Iris pigment epithelial cell (primary cell): ENCODE measurements at places on chromosomes 11 and 22.

DNA sequence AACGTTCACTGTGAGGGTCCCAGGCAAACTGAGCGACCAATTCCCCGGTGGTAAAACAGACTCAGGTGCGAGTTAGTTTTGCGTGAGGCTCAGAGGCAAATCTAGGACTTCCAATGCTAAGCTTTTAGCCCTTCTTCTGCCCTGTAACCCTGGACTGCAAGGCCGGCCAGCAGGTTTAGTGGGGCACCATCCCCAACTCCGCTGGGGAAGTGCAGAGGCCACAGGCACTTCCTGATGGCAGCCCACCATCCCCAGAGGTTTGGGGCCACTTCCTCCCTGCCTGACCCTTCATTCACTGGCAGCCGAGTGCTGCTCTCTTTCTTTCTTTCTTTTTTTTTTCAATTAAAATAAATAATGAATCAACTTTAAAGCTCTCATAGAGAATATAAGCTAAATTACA lies 124.6 kb upstream of the B3GAT1 start:
- no peak for DNase-seq

DNA sequence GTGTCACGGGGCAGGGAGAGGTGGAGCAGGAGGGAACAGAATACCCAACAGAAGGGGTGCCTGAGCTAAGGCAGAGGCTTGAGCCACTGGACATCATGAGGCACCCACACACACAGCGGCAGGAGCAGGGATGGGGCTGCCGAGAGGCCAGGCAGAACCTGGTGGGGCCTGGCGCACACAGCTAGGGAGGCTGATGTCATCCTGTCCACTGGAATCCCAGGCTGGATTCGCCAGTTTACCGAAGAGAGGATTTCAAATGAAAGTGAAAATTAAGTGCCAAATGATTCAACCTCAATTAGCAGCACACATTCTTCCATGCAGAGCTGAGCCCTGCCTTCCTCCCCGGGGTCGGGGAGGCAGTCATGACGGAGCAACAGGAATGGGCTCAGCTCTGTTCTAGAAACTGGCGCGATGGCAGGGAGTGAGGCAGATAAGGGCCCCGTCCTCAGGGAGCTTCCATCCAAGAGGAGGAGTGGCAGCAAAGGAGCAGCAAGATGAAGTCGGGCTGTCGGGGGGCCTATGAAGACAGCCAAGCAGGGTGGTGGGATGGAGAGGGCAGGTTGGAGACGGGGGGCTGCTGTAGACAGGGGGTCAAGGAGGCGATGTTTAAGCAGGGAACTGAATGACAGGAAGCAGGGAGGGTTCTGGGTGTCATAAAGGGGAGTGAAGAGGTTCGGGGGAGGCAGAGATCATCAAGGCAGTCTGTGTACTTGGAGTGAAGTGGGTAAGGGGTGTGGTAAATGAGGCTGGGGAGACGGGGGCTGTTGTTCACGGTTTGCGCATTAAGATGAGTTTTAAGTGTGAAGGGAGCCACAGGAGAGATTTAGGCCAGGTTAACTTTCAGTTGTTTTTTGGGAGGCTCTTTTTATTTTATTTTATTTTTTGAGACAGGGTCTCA lies 6.4 kb downstream of the RAC2 start:
- DNase-seq: peak; percentile 20

GRCh38 chr22:19713245-19713644 lies 1.1 kb upstream of the SEPTIN5 start:
- no peak for DNase-seq

DNA sequence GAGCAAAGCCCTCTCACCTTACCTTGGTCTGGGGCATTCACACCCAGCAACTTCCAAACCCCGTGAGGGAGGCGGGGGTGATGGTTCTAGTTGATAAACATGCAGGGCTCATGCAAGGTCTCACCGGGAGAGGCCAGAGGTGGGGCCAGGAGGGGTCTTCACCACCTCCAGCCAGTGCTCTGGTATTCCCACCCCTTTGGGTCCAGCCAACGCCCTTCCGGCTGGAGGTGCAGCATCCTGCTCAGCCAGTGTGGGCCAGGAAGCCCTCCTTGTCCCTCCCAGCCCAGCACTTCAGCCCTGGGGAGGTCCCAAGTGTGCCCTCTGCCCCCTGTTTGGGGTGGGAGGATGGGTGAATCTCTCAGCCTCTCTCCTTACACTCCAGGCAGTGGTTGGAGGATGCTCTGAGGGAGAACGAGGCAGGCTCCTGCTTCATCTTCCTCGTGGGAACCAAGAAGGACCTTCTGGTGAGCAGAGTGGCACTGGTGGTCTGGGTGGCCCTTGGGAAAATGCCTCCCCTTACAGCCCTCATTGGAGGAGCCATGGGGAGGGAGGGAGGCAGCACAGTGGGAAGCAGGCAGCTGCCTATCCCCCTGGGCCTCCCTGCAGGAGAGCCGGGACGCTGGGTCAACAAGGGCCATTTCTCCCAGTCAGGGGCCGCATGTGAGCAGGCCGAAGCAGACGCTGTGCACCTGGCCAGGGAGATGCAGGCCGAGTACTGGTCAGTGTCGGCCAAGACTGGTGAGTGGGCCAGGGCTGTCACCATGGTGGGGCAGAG lies 13.4 kb downstream of the RAB36 start:
- DNase-seq: no peak

DNA sequence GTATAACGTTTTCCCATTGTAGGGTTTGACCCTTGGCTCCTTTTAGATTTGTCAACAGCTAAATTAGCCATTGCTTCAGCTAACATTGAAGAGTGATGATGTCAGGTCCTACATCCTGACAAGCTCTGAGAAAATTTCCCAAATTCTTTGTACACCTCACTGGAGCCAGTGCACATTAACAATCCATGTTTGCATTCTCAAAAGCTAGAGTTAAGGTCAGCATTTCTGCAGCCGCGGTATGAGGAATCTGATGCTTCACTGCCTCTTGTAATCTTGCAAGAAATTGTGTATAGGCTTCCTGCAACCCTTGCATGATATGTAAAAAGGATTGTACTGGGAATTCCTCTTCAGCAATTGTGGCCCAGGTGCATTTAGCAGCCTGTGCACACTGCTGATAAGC lies 33.1 kb upstream of the NCAM1 start:
- peak; percentile 20 for DNase-seq

GRCh38 chr22:42909363-42910058 lies 52.4 kb upstream of the ARFGAP3 start:
- DNase-seq: no peak

DNA sequence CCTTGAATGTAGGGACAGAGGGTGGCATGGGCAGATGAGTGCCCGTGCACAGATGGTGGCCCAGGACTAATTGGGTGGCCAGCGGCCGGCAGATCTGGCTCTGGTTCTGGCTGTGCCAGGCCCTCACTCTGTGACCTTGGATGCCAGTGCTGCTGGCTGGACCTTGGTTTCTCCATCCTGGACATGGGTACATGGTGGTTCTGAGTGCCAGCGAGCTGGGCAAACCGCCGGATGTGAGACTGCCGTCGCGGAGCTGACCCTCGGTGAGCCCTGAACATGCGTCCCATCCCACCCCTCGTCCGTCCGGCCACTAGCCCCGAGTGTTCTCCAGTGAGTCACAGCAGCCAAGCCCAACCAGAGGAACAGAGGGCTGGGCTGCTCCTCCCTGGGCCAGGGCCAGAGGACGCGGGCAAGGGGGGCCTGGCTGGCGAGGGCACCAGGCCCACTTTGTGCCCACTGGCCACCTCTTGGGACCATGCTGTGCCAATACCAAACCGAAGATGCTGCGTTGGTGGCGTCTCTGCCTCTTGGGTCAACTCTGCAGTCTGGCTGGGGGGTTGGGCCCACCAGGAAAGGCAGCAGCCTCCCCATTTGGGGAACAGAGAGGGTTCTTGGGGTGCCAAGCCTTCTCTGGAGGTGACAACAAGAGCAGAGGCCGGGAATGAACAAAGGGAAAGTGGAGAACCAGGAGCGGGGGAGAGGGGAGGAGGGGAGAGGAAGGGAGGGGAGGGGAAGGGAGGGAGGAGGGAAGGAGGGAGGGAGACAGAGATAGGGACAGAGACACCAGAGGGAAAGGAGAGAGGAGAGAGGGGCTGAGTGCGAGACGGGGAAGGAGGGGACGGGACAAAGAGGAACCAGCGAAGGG lies 10.7 kb downstream of the LSP1 start:
- DNase-seq: peak; percentile 86

GRCh38 chr11:95256321-95256779 lies 25.3 kb upstream of the SESN3 start:
- peak; percentile 61 for DNase-seq

DNA sequence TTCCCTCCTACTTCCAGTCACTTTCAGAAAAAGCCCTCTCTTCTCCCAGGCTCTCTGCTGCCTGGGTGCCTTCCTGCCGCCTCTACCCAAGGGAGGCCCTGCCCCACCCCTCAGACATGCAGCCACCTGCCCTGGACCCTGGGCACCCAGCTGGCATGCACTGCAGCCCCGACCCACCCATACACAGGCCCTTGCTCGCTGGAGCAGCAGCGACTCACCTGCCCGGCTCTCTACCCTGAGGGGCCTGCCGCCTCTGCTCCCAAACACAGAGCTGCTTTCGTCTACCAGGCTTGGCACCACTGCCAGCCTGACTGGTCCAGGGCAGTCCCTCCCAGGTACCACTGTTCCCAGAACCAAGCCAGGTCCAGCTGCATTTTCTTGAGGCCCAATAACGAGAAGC lies 1.2 kb upstream of the TSSK2 start:
- no peak for DNase-seq

DNA sequence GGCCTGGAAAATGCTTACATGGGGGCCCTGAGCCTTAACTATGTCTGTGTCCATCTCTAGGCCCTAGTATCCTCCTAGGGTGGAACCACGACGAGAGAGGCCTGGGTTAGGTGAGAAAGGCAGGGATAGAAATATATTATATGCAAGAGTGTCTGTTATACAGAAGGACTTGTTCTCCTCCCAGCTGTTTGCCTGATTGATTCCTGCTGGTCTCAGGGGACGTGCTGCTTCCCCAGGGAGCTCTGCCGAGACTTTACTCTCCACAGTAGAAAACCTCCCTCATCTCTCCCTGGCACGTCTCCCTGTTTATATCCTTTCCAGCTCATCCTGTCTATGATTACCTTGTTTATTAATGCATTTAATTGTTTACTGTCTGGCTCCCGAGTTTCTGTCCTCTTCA lies 132.6 kb downstream of the MIAT start:
- no peak for DNase-seq

GRCh38 chr11:78685156-78685555 lies 110.5 kb upstream of the NARS2 start:
- no peak for DNase-seq

DNA sequence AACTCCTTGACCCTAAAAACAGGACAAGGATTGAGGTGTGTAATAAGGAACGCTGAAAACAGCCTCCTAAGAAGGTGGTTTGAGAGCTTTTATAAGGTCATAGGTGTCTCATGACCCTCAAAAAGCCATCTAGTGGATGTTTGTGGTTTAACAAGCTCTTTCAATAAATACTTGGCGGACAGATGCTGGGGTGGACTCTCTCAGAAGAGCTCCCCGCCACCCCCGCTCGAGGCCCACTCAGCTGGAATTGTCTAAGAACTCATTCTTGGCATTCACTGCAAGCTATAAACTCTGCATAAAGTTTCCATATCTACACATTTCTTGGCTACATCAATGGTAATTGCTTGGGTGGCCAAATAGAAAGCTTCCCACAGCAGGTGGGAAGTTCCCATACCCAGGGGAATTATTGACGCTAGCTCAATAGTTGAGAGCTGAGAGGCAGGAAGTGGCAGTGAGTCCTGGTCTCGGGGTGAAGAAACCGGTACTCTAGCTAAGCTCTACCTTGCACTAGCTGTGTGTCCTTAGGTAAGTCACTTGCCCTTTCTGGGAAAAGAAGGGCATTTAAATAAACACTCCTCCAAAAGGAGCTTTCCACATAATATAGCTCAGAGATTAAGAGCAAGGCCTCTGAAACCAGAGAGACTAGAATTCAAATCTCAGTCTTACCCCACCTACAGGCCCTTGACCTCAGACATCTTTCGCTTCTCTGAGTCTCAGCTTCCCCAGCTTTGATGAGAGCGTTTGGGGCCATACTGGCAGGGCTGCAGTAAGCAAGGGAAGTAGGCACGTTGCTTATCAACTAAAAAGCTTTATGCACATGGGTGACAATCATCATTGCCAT lies 6.4 kb downstream of the MS4A15 start:
- DNase-seq: no peak

DNA sequence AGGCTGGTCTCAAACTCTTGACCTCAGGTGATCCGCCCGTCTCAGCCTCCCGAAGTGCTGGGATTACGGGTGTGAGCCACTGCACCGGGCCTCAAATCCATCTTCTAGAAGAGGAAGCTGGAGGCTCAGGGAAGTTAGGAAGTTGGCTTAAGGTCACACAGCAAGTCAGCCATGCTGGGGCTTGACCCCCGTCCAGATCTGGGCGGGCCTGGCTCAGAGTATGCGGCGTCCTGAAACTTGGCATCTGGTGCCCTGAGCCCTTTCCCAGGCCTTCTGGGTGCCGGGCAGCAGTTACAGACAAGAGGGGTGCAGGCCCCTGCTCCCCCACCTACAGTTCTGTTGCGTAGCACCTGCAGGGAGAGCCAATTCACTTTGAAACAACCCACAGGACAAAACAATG lies 11.2 kb downstream of the MPPED1 start:
- no peak for DNase-seq

DNA sequence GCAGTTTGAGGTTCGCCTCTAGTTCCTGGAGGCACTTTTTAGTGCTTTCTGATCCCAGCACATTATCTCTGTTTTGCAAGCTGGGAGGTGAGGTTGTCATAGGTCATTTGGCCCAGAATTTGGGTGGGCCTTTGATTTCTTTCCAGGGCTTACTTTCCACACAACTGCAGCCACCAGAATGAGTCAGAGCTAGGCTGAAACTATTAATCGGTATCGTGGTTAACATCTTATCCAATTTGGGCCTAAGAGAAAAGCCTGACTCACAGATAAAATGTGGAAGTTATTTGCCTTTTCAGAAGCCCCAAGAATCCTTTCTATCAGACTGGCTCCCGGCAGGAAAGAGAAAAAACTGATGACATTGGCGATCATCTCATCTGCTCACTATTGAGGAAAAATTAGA lies 166.4 kb downstream of the KIRREL3 start:
- DNase-seq: peak; percentile 6

GRCh38 chr11:116881143-116881542 lies 43.7 kb upstream of the APOA1 start:
- DNase-seq: no peak

- DNase-seq: peak; percentile 51
Measured at GRCh38 chr11:7673724-7674434, 579 bp upstream of the CYB5R2 start.

DNA sequence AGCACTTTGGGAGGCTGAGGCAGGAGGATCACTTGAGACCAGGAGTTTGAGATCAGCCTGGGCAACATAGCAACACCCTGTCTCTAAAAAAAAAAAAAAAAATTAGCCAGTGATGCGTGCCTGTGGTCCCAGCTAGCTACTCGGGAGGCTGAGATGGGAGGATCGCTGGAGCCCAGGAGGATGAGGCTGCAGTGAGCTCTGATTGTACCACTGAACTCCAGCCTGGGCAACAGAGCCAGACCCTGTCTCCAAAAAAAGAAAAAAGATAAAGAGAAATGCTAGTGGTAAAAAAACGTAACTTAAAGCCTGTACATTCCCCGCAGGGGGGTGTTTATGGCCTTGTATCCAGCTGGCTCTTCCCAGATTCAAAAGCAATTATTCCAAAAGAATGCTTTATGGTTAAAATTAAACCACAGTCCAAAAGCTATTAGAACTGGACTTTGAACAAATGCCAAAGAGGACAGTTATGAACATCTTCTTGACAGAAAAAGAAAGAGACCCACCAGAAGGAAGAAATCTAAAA lies 16.4 kb upstream of the SNX32 start:
- DNase-seq: no peak
